ENCODE measurements at places on chromosomes 12 and 14. TPM values are rescaled to one million over a fixed set of nuclear protein-coding genes. Genes with fewer than 3 reads are reported as not detected.

The REP15 gene
- not detected for total RNA-seq

The ACSM4 gene
- total RNA-seq, result not detected

The SARNP gene
- total RNA-seq, result 93.9 TPM

The NOS1 gene
- total RNA-seq, result not detected

The TAS2R20 gene
- 1.6 TPM for total RNA-seq

The KRT73 gene
- total RNA-seq, result 0.20 TPM

The GPR84 gene
- not detected for total RNA-seq

The SRGAP1 gene
- 0.07 TPM for total RNA-seq

The COPS7A gene
- total RNA-seq, result 38.8 TPM

The CNTN1 gene
- not detected for total RNA-seq

The ADAMTS20 gene
- total RNA-seq, result not detected

The C1QL4 gene
- total RNA-seq, result not detected

The CD4 gene
- total RNA-seq, result 14.1 TPM

The TAS2R42 gene
- not detected for total RNA-seq

The TTC9 gene
- 5.7 TPM for total RNA-seq

The MDGA2 gene
- not detected for total RNA-seq

The ZBTB42 gene
- 1.3 TPM for total RNA-seq

The EAPP gene
- total RNA-seq, result 29.9 TPM

The SERPINA10 gene
- total RNA-seq, result not detected

The ERBB3 gene
- 0.98 TPM for total RNA-seq

The ISM2 gene
- 0.74 TPM for total RNA-seq

The GLIPR1L1 gene
- not detected for total RNA-seq

The KICS2 gene
- 16.6 TPM for total RNA-seq

The ADCY6 gene
- not detected for total RNA-seq

The NYNRIN gene
- 0.27 TPM for total RNA-seq

The RASSF9 gene
- not detected for total RNA-seq

The GPX2 gene
- not detected for total RNA-seq

The MMP17 gene
- total RNA-seq, result 0.60 TPM

The MYF5 gene
- not detected for total RNA-seq

The PAX9 gene
- not detected for total RNA-seq

Measured in activated CD8-positive, alpha-beta T cell treated with anti-CD3 and anti-CD28 coated beads for 36 hours (primary cell).